Occipital lobe (tissue), 3 donors: ENCODE measurements at places on chromosomes 16 and 17.
A peak's percentile ranks its signal among the peaks of the same experiment; 100 is the strongest.

DNA sequence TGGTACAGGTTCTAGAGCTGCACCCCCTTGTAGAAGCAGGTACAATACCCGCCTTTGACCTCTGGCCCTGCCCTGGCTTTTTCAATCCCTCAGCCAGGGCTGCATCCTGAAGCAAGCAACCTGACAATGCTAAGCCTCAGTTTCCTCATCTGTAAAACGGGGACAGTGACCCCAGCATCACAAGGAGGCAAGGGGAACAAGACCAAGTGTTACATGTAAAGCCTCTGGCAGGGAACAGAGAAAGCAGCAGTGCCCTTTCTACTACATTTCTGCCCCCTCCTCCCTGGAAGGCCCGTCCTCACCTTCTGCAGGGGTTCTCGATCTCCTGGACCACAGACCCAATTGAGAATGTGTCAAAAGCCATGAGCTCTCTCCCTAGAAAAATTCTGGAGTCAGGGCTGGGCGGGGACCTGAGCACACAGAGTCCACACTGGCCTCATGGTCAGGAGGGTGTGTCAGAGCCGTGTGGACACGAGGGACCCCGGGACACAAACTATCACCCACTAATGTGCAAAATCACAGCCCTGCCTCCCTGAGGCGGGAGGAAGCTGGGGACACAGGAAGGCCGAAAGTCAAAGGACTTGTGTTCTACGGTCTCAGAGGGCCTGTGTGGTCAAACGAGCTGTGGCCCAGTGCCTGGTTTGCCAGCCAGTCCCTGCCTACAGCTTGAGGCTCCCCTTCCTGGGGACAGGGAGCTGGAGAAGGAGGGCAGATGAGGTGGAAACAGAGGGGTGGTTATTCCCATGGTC is 27.5 kb downstream of the LRRC75A start:
- DNase-seq: no peak

DNA sequence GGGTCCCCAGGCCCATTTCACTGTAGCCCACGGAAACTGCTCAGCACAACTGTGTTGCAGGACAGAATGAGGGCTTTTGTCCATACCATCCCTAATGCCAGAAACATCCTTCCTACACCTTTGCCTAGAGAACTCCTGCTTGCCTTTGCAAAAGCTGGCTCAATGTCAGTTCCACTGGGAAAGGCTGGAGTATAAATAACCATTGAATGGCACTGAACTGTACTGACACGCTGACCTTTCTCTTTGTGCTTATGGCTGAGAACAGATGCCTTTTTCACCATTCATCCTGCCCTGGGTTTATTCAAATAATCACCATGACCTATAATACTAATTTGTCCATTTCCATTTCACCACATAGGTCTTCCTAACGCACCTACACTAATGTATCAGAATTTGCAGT is 300.3 kb downstream of the XYLT1 start:
- no peak for DNase-seq

DNA sequence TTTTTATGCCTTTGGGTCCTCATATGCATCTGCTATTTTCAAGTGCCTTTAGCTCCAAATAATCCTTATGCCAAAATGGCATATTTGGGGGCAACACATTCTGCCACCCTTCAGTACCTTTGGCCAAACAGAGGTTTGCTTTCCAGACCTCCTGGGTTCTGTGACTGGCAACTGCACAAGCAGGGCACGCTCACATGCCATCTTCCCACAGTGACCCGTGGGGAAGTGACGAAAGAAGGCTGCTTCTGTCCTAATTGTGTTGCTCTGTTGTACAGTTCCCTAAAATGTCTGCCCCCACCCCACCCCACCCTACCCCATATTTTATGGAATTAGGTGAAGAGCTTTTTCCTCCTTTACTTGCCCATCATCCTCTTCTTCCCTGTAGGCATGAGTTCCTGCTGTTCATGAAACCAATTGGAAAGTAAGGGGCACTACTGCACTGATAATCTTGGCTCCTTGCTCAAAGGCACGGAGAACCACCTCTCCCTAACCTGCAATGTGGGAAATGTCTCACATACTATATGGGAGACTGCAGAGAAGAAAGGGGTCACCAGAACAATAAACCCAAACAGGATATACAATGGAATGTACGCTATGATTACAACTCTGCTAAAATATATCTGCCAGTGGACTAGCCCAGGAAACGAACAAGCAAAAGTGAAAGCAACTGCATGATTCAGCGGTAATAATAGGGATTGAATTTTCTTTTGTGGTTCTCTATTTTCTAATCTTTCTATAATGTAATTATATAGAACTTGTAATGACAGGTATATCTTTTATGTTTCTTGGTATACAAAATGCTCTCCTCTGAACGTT is 3.3 kb upstream of the SLFN12L start:
- DNase-seq: no peak

GRCh38 chr17:76385892-76386786 is 1.7 kb downstream of the SPHK1 start:
- no peak for DNase-seq

GRCh38 chr17:7417056-7417655 is 3.0 kb upstream of the SPEM1 start:
- DNase-seq: no peak

DNA sequence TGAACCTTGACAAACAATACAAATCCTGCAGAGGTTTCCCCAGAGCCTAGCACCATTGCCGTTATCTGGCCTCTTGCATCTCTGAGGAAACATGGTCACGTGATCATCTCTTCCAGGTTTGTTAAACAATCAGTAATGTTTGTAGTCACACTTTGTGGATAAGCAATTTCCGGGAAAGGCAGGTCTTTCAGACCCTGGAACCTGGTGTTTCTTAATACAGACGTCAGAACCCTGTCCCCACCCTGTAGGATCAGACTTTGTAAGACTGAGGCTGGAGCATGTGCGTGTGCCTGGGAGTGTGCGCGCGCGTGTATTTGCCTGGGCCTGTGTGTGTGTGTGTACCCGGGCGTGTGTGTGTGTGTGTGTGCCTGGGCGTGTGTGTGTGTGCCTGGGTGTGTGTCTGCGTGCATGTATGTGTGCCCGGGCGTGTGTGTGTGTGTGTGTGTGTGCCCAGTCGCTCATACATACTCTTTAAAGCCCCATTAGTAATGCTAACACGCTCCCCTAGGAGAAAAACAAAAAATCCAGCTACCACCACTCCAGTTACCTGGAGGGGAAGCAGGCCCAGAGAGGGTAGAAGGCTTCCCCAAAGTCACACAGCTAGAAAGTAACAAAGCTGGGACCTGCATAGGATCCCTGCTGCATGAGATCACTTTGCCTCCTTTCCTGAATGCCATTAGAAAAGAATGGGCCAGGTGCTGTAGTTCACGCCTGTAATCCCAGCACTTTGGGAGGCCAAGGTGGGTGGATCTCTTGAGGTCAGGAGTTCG is 5.3 kb downstream of the CTNS start:
- no peak for DNase-seq

DNA sequence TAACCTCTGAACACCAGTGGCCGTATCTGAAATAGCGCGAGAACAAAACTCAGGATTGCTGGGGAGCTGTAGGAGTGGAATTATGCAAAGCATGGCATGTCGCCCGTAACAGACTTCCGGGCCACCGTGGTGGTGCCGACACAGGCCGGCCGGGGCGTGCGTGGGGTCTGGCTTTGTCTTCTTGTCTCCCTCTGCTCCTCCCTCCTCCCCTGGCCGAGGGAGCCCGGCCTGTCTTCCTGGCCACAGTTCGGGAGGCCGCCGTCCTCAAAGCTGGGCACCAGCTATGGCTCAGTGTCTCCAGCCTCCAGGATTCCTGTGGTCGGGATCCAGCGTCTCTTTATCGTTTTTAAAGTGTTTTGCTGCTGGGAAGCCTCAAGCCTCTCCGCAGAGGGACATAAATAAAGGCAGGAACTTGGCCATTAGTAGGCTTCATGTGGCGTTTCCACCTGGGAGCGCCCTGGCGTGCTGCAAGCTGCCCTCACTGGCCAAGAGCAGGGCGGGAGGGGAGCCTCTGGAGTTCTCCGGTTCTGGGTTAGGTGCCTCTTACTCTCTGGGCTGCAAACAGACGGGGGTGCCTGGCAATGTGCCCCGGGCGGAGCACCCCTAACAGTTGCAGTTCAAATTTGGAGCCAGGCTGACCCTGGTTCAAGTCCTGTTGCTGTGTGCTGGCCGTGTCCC is 22.0 kb upstream of the NPTX1 start:
- DNase-seq: no peak

DNA sequence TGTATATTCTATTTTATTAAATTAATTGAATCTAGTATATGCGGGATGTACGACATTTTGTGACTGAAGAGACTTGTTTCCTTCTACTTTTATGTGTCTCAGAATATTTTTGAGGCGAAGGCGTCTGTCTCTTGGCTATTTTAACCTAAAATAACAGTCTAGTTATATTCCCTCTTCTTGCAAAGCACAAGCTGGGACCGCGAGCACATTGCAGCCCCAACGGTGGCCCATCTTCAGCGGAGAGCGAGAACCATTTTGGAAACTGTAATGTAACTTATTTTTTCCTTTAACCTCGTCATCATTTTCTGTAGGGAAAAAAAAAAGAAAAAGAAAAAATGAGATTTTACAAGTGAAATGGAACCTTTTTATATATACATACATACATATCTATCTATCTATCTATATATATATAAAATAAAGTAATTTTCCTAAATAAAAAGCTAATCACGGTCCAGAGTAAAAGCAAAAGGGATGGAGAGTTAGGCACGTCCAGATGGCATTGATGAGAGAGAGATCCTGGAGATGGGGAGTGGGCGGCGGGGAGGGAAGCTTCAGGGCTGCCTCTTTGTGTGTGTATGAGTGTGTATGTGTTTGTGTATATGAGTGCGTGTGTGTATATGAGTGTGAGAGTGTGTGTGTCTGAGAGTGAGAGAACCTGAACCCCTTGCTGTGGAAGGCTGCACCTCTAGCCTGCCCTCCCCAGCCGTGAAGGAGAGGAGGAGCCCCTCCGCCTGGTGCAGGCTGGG is 7.5 kb upstream of the ABCC3 start:
- DNase-seq: no peak

- no peak for DNase-seq
Measured at GRCh38 chr16:5064915-5065314, 841 bp downstream of the C16orf89 start.

DNA sequence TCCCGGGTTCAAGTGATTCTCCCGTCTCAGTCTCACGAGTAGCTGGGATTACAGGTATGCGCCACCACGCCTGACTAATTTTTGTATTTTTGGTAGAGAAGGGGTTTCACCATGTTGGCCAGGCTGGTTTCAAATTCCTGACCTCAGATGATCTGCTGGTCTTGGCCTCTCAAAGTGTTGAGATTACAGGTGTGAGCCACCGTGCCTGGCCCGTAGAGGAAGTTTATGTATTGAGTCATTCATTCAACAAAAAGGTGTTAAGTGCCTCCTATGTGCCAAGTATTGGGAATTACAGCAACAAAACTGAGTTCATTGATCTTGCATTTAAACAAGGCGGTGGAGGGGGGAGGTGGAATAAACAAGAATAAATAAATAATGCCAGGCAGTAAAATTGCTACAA is 10.2 kb upstream of the CNOT1 start:
- no peak for DNase-seq

GRCh38 chr16:56859636-56860035 is 5.4 kb upstream of the SLC12A3 start:
- DNase-seq: no peak

- no peak for DNase-seq
Measured at GRCh38 chr16:873243-873661, 72.7 kb upstream of the GNG13 start.

GRCh38 chr16:67028167-67028695 is 718 bp upstream of the CBFB start:
- no peak for DNase-seq

GRCh38 chr17:49959183-49959935 is 9.6 kb upstream of the DLX4 start:
- DNase-seq: no peak

- DNase-seq: no peak
Measured at GRCh38 chr17:72343911-72344310, 223.1 kb downstream of the SOX9 start.

DNA sequence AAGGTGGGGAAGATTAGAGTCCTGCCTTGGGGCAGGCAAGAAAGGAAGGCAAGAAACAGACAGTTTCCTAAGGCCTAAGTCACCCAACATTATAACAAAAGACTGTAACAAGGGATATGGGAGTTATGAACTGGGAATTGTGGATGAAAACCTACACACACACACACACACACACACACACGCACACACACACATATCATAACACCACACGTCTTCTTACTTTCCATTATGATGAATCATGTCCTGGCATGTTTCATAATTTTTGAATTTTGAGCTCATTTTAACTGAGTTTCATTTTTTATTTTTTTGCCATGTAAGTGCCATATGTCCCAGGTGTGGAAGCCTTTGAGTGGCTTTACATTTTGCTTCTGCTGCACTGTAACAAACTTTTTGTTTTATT is 29.9 kb downstream of the HS3ST2 start:
- no peak for DNase-seq

- DNase-seq: no peak
Measured at GRCh38 chr16:53433930-53434376, 318 bp upstream of the RBL2 start.

DNA sequence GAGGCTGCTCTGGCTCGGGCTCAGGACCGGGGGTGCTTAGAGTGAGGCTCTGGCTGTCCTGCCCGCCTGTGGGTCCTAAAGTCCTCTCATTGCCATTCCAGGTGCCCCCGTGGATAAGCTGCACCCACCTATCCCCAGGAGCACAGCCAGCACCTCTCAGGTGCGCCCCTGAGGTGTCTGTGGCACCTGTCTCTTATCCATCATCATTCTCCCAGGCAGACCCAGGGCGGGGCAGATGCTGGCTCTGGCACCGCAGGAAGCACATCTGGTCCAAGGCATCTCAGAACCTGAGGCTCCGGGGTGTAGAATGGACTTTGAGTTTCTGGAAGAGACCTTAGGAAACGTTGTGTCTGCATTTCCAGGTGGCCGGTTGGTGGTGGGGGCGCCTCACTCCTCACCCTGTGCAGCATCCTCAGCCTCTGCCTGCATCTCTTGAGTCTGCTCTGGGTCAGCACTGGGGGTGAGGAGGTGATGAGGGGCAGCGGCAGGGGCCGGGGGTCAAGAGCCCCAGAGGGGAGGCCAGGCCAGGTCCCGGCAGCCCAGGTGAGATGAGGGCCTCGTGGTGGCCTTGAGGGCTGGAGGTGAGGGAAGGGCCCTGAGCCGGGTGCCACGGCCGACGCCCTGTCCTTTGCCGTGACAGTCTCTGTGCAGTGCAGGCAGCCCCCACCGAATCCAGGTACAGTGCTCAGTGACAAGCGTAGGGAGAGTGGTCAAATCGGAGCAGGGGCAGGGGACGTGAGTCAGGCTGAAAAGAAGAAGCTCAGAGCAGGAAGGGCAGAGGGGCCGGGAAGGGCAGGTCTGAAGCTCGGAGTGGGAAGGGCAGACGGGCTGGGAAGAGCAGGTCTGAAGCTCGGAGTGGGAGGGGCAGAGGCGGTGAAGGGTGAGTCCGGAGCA is 173.5 kb downstream of the NPIPB11 start:
- no peak for DNase-seq

DNA sequence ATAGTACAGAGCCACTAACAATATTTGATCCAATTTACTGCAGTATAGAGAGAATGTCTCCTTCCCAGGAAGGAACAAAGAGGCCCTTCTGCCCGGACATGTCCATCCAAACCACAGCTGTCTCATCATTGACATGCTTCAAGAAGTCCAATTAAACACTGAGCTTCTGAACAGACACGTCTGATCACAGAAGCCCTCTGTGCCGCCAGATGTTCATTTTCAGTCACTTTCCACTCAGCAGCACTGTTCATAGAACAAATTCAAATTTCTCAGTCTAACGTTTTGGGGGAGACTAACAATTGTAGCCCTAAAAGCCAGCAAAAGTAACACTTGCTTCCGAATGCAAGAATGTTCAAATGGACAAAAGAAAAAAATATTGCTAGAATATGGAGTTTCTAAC is 15.3 kb downstream of the ZC3H7A start:
- peak; percentile 24 for DNase-seq

- no peak for DNase-seq
Measured at GRCh38 chr17:74601944-74602572, 10.0 kb upstream of the CD300LD start.
